ENCODE measurements at places on chromosomes 2 and 18.

- ATAC-seq: no peak
These were observed 110.6 kb downstream of the TMEM182 start for GRCh38 chr2:102872388-102872787.

DNA sequence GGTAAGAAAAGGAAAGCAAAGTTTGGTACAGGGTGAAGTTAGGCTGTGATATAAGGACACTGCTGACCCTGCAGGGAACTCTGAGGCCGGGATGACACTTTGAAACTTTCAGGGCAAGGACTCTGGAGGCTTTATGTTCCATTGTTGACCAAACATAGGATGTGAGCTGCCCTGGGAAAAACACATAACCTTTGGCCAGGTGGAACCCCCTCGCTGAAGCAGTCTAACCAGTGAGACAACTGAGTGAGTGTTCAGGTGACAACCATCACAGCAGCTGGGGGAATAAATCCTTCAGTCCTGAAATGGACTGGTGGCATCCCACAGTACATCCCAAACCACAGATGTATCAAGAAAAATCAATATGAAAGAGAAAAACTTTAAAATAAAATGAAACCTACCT is 280.9 kb upstream of the CDH2 start:
- ATAC-seq: no peak

GRCh38 chr2:20093263-20094141 is 42.1 kb upstream of the LAPTM4A start:
- peak; percentile 57 for ATAC-seq

GRCh38 chr18:48923746-48924629 is 26.8 kb downstream of the SMAD7 start:
- ATAC-seq: no peak

- peak; percentile 10 for ATAC-seq
These were observed 53.1 kb downstream of the RAMP1 start for GRCh38 chr2:237912271-237913192.

DNA sequence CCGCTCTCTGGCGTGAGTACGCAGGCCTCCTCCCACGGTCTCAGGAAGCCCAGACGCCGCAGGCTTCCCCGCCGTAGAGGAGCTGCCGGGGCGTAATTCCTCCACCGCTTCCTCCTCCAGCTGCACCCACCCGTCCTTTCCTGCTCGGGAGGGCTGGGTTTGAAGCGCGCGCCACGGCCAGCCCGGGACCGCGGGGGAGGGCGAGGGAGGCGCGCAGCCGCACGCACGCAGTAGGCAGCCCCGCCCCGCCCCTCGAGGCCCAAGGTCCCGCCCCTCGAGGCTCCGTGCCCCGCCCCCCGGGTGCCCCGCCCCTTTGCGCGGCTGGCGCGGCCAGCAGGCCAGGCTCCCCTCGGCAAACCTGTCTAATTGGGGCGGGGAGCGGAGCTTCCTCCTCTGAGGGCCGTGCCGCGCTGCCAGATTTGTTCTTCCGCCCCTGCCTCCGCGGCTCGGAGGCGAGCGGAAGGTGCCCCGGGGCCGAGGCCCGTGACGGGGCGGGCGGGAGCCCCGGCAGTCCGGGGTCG is at the start of gene MALT1:
TSS of gene MALT1 (plus strand) at position 355 of the 521 bp plus-strand sequence. CDS start 179 bp downstream, outside the sequence.
- ATAC-seq: peak; percentile 95

DNA sequence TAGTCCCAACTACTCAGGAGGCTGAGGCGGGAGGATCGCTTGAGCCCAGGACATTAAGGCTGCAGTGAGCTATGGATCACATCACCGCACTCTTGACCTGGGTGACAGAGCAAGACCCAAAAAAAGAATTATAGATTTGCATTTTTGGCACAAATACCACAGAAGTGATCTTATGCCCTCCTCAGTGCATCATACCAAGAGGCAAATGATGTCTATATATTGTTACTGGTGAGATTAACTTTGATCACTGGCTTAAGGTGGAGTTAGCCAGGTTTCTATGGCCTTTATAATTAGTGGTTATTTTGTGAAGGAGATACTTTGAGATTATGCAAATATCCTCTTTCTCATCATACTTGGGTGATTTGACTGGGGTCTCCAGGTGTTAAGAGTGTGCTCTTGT is 22.1 kb upstream of the CATIP start:
- ATAC-seq: no peak

DNA sequence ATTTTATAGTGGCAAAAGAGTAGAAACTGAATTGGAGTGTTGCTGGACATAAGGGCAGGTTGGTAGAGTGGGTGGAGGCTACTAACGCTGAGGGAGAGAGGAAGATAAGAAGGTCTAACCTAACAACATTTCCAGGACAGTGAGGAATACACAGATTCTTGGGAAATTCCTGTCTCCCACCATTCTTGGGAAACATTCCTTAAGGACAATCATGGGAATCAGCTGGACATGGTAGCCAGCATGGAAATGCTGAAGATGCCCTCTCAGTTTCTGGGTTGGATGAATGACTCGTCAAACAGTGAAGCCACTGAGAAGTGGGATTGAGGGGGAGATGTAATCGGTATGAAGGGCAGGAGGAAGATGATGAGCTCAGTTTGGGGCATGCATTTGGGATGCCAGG is 265.4 kb downstream of the AFF3 start:
- ATAC-seq: no peak

DNA sequence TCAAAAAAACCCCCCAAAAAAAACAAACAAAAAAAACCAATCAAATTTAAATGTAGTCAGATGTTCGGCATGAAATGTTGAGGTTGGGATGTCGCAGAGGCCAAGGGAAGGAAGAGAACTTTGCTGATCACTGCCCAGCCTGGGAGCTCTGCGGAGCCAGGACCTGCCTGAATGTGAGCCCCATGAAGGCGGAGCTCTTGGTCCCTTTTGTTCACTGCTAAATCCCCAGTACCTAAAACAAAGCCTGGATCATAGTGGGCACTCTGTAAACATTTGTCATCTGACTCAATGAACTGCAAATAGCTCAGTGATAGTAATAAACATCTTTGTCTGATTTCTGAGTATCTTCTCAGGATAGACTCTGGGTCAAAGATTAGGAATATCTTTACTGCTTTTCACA is 64.0 kb downstream of the NGEF start:
- no peak for ATAC-seq

GRCh38 chr2:227406177-227407031 is 18.7 kb upstream of the SCYGR1 start:
- ATAC-seq: peak; percentile 58

DNA sequence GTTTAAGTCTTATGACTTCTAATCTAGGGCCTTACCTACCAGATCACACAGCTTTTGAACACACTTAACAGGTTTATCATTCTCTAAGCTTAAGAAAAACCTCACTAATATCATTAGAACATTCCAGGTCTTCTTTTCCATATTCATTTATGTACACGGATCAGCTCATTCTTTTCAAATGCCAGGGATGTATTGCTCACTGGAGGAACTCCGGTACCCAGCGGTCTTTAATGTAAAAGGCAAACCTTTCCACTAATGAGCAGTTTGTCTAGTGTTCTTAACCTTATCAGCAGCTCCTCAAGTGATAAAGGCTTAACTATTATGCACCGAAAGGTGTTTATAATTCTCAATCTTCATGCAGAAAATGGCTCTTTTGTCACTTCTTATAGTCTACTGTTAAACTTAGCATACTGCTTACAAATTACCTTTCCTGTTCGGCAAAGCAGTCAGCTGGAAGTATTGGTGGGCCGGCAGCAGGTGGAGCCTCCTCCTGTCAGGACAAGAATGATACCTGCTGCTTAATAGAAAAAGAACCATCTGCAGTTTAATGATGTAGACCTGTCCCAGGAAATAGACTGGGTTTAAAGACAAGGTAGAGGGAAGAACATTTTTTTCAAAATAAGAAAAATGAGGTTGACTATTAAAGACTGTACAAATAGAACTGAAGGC is 142.7 kb downstream of the FIGN start:
- no peak for ATAC-seq

DNA sequence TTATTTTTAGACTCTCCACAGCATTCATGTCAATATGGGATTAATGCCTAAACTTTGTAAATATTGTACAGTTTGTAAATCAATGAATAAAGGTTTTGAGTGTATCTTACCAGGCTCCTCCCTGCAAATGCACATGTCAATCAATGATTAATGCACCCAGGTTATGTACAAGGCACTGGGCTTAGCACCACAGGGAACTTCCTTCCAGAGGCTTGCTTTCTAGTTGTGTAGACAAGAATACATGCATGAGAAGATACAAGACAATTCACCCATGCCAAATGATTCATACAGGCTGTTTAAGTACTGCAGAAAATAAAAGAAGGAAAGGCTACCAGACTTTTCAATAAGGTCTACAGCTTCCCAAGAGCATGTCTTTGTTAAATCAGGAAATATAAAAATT is 114.1 kb downstream of the MMADHC start:
- ATAC-seq: peak; percentile 77

DNA sequence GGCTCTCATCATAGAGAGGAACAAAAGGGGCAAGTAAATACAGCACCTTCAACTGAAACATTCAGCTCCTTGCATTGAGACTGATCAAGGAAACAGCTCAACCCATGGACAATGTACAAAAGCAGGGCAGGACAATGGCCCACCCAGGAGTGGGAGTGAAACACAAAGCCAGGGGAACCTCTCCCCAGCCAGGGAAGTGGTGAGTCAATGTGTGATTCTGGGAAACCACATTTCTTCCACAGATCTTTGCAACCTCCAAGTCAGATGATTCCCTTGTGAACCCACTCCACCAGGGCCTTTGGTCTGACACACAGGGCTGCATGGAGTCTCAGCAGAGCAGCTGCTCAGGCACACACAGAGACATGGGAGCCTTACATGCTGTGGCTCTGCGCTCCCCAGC is 294.5 kb downstream of the NR4A2 start:
- no peak for ATAC-seq

- no peak for ATAC-seq
These were observed 9.4 kb upstream of the ARHGAP28 start for GRCh38 chr18:6719910-6720683.

DNA sequence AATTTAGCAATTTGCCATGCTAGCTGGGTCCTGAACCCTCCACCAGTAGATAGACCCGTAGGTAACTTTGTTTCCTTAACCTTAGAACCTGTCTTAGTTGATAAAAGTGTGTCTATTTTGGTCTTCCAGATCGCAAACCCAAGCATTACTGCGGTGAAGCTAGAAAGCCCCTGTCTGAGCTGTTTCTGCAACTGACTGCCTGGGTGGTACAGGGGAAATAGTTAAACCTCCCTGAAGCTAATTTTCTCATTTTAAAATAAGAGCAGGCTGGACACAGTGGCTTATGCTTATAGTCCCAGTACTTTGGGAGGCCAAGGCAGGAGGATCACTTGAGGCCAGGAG is 101.7 kb upstream of the MSH2 start:
- no peak for ATAC-seq

DNA sequence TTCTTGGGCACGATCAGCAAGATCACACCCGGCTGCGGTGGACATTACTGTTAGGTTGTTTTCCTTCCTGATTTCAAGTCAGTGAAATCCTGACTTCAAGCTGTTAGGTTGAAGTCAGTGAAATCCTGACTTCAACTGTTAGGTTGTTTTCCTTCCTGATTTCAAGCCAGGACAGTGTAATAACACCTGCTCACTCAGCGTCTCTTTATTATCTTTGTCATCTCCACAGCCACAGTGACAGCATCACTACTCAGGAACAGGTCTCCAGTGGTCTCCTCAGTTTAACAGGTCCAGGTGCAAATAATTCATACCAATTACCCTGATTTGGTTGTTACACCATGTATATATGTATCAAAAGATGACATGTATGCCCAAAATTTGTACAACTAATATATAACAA is 208.1 kb upstream of the REG3G start:
- no peak for ATAC-seq
